ENCODE measurements at places on chromosomes 4 and X.

DNA sequence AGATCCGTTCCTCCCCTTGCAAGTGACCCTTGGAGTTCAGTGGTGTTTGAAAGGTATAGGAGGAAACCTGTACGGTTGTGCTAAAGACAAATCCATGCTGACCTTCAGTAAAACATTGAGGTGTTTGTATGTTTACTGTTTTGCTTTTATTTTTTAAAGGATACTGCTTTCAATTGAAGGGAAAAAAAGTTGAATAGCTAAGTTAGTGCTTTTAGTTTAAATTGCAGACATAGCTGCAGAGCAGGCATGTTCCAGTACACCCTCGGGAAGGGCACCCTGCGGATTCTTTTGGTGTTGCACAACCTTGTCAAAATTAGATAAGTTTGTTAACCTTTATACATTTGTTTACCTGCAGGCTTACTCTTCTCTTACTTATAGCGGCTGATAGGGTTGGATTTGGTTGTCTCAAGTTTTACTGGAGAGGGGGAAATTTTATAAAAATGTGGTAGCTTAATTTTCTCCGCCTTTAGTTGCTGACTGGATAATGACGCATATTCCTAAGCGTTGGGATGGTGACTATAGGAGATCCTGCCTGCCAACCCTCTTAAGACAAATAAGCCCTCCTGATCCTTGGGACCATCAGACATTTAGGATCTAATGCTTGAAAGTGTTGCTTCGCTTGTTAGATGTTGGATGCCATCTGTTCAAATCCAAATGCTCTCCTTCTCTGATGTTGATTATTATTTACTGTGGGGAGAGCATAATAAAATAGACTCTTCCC, 2.0 kb downstream of the RAPGEF2 start:
- DNase-seq, result no peak

DNA sequence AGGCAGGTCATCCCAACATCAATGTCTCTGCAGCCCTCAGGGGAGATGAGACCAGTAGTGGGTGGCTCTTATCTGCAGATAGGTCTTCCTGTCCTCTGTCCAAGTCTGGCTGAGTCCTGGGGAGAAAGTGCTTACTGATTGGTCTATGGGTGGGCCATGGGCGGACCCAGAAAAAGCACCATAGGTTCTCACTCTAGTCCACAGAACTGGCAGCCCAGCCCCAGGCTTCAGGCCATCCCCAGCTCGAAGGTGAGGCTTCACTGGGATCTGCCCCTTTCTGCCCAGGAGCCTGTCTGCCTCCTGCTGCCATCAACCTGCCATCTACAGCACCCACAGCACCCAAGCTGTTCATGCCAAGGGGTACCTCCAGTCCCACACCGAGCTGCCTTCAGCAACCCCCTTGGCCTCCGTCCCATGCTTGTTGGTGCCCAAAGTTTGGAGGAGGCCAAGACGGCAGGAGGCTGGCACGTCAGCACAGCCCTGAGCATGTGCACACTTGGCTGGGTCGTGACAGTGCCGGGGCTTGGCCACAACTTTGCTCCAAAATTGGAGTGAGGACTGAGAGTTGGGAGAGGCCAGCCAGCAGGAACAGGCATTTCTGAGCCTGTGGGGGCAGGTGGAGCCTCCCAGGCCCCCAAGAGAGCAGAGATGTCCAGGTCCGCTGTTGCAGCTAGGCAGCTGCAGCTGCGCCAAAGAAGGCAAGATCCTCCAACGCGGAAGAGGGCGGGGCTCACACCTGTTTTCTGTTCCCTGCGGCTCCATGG, 99.6 kb downstream of the IQCM start:
- DNase-seq, result no peak

DNA sequence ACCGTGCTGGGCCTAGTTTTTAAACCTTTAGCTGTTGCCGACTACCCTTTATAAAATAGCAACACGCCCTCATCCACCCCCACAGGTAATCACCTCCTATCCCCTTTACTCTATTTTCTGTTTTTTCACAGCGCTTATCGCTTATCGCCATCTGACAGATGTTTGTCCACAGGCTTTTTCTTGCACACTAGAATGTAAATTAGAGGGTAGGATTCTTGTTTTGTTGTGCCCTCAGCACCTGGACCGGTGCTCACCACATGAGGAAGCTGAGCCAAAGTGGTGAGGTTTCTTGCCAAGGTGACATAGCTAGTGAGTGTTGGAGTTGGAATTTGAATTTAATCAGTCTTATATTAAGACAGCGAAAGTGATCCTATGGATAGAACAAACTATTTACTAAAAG, 2.9 kb upstream of the RBBP7 start:
- no peak for DNase-seq

DNA sequence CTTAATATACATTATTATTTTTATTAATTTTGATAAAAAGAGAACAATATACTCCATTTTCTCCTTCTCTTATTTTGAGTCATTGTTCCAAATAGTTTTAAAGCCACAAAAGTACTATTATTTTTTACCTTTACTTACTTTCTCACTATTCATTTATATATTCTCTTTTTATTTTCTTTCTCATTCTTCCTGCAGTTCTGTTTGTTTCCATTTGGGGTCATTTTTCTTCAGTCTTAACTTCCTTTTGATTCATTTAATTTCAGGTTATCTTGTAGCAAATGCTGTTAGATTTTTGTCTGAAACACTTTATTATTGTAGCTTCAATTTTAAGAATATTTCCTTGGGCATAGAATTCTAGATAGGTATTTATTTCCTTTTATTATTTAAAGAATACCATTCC, 438.6 kb upstream of the EPHA5 start:
- DNase-seq, result no peak

GRCh38 chr4:8376361-8377102, 64.0 kb downstream of the ACOX3 start:
- no peak for DNase-seq

DNA sequence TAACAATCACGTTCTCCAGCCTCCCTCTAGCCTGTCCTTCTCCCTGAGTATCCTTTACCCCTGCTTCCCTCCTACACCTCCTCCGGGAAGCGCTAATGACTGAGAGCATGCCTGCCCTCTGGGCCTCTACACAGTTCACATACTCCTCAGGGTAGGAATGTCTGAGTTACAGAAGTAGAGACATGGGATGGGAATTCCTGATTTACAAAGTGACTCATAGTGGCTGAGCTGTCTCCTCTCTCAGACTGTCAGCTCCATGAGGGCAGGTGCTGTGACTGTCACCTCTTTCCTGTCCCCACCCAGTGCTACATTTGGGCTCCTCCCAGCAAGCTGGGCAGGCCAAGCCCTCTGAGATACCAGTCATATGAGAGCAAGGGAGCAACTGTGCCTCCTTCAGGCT, 2.6 kb downstream of the LAS1L start:
- no peak for DNase-seq

DNA sequence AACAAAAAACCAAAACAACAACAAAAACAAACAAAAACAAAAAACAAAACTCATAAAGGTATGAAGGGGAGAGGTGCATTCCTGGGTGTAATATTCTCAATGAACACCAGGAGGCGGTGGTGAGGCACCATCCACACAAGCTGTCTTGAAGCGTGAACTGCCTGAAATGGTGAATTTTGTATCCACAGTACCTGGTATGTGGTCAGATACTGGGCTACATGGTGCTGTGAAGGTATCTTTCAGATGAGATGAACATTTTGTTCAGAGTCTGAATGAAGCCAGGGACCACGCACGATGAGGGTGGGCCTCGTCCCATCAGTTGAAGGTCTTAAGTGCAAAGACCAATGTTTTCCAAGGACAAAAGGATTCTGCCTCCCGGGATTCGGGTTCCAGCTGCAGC, 58.5 kb downstream of the ASMT start:
- peak; percentile 52 for DNase-seq

DNA sequence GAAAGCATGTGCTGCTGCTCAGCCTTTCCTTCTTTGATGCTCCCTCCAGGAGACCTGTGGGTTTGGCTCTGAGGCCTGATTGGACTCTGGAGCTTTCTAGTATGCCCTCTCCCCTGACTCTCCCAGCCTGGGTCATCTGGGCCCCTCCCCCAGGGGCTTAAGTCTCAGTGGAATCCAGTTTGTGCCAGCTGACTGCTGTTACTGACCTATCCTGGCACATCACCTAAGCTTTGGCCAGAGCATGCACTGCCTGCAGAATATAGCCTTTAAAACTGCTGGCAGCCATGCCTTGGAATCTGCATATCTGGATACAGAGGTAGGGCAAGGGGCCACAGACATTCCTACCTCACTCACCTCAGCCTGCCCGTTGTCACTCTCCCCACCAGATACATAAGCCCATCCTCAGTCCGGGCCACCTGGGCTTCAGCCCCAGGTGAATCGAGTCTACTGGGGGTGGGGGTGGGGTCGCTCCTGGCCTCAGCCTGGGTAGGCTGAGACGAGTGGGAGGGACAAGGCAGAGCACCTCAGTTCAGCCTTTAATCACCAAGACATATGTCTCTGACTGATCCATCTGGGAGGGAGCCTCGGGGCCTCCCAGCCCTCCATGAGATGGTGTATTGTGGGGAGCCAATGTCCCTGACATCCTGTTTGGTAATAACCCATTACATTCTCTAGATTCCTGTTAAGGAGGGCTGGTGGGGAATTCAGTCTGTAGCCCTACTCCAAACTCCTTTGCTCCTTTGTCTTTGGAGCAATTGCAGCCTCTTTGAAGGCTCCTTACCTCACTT, 61.2 kb downstream of the STARD8 start:
- no peak for DNase-seq

DNA sequence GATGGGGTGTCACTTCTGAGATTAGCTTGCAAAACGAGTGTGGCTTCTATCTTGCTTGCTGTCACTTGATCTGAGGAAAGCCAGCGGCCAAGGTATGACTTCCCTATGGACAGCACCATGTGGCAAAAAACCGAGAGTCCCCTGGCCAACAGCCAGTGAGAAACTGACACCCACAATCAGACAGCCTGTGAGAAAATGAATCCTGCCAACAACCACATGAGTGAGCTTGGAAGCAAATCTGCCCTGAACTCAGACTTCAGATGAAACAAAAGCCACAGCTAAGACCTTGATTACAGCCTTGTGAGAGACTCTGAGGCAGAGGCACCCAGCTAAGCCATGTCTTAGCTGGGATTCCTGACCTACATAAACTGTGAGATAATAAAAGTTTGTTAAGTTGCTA, 45.5 kb downstream of the PPP1R2C start:
- no peak for DNase-seq

- DNase-seq, result no peak
Measured at GRCh38 chr4:164768516-164768915, 14.6 kb downstream of the SMIM31 start.

- no peak for DNase-seq
Measured at GRCh38 chr4:109332926-109333464, 30.5 kb upstream of the COL25A1 start.

DNA sequence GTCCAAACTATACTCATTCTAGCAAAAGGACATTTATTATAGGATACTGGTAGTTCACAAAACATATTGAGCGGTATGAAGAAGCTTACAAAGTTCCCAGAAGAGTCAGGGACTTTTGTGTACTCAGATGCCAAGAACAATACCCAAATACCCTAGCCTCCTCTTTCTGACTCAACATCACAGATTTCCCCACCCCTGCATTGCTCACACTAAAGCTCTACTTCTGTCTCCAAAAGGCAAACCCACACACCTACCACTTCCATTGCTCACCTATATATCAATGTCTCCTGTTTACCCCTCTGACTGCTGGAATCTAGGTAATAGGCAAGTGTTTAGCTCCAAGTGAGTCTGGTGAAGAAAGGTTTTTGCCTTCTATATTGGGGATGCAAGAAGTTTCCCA, 100.7 kb upstream of the HCCS start:
- DNase-seq, result no peak

DNA sequence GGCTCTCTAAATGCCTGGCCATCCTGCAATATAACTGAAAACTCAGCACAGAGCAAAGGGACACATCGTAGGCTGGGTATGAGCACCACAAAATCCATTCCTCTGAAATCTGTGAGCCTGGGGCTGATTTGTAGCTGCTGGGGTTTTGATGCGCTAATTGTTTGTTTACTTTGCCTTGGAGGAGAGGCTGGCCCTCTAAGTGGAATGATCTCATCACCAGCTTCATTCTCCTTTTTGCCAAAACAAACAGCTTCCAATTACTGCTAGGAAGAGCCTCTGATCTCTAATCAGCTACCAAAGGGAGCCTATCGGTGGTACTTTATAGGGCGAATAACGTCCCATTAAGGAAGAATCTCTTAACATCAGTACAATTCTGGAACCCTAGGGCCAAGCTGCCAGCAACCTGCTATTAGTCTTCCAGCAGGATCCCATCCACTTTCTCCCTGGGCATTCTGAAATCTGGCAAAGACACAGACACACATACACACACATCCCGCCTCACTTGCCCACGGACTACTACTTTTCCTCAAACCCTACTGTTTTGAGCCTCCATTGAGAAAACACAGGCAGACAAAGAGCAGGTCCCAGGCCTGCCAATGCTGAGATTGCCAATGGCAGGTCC, 5.8 kb downstream of the ANOS1 start:
- DNase-seq, result no peak

DNA sequence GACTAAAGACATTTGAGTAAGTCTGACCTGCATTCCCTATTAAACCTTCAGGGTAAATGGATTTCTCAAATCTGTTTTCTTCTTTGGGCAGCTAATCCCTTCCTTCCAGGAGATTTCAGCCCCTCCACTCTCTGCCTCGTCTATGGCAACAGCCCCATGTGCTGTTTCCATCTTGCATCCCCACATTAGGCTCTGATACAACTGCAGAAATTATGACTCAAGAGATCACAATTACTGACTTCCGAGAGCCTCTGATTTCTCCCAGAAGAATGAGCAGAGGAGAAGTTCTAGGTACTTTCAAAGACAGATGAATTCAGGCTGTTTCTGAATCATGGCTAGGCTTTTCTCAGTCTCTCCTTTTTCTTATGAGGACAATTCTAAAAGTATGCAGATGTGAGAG, 38.7 kb downstream of the RAI2 start:
- no peak for DNase-seq

GRCh38 chrX:11537141-11537540, 128.6 kb downstream of the ARHGAP6 start:
- no peak for DNase-seq

GRCh38 chrX:53686151-53686885, at the start of gene HUWE1:
Gene HUWE1 (minus strand): TSS chrX:53686719. CDS start chrX:53654107, 32,612 bp downstream.
- peak; percentile 85 for DNase-seq

Measured in stimulated activated CD4-positive, alpha-beta T cell treated with anti-CD3 and anti-CD28 coated beads, Interleukin-4, amount 100 ng/mL, for 24 hours (primary cell).